SIG-M5 (cell line): ENCODE measurements at places on chromosomes 4 and X.

GRCh38 chr4:106486533-106486932 lies 118.0 kb upstream of the GIMD1 start:
- no peak for DNase-seq

GRCh38 chr4:177119691-177120090 lies 190.0 kb upstream of the NEIL3 start:
- no peak for DNase-seq

DNA sequence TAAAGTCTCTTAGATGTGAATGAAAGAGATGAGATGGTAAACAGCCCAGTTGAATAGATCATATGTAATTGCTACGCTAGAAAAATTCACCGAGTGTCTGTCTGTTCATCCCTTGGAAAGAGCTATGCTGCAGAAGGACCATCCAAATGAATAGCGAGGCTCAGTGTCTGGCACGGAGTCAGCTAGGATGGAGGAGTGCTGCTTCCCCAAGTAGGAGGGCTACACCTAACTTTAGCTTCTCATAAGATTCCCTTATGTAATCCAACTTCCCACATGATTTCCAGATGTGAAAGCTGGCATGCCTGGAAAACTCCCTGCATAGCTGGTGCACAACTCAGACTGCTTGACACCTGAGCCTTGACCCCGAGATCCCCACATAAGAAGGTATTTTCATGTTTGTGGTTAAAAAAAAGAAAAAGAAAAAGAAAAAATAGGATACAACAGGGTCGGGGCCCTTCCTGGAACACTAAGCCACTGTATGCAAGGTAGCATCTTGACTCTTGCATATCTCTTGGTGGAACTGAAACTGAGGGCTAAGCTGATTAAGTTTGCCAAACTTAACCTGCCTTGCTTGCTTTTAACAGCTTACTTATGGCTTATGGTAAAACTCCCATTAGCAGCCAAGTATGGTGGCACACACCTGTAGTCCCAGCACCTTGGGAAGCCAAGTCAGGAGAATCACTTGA lies 82.3 kb downstream of the FREM3 start:
- no peak for DNase-seq

- no peak for DNase-seq
These were observed 11.4 kb downstream of the EDNRA start for GRCh38 chr4:147492306-147492705.

DNA sequence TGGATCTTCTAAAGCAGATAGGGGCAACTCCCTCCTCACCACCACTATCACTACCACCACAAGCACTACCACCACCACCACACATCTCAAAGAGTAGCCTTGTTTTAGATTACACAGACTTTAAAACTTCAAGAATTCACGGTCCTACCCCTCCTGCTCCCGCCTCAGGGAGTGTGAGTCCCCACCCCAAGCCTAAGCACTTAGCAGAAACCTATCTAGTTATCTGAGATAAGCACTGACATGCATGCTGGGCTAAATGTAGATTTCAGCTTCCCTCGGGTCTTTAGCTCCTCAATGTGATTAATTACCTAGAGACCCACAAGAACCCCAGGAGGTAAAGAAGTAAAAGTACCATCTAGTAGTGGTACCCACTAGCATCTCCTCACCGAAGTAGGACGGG lies 775 bp downstream of the AMOT start:
- no peak for DNase-seq

- DNase-seq = no peak
These were observed 71.7 kb downstream of the FAM184B start for GRCh38 chr4:17709763-17710068.

DNA sequence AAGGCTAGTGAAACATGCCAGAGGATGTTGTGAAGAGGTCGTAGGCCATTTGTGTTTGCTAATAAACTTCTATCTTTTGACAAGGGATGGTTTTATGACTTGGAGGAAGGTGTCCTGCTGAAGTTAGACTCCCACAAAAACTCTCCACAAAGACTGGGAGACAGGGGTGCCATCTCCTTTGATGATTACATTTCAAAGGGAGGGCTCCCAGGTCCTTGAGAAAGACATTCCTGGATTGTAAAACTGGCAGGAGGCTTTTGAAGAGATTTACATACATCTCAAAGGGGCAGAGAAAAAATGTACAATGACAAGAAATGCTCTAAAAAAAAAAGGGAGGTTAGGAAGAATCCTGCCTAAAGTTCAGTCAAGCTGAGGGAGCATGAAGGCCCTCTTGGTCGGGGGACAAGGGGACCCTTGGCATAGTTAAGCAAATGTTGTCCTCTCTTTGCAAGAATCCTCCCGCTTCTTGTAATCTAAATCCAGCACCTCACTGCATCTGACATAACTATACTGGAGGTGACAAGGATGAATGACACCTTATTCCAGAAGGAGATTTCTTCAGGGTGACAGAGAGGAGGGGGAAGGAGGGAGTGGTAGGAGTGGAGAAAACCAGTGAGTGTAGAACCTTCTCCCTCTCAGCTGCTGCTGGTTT lies 41.1 kb upstream of the MGST2 start:
- DNase-seq = no peak
